ENCODE measurements at places on chromosomes 1 and 21.

- no peak for DNase-seq
Measured at GRCh38 chr21:44454058-44454457, 1.3 kb upstream of the LRRC3 start.

- no peak for DNase-seq
Measured at GRCh38 chr1:29478879-29479278, 242.6 kb downstream of the PTPRU start.

DNA sequence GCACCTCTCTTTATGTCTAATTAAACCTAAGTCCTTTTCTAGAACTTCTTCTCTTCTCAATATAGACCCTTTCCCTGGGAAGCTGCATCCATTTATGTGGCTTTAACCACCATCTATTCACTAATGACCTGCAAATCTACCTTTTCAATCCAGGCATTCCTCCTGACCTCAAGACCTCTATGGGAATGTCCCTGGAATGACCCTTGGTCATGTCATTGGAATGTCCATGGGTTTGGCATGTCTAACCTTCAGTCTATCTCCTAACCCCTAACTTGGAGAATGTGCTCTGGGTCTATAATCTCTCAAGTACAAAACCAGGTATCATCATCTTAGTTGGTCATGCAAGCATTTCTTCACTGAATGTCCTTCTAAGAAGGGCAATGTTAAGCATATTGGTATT, 196.1 kb downstream of the KCNH1 start:
- DNase-seq, result no peak

- DNase-seq, result no peak
Measured at GRCh38 chr1:19661721-19662228, 2.9 kb upstream of the HTR6 start.

DNA sequence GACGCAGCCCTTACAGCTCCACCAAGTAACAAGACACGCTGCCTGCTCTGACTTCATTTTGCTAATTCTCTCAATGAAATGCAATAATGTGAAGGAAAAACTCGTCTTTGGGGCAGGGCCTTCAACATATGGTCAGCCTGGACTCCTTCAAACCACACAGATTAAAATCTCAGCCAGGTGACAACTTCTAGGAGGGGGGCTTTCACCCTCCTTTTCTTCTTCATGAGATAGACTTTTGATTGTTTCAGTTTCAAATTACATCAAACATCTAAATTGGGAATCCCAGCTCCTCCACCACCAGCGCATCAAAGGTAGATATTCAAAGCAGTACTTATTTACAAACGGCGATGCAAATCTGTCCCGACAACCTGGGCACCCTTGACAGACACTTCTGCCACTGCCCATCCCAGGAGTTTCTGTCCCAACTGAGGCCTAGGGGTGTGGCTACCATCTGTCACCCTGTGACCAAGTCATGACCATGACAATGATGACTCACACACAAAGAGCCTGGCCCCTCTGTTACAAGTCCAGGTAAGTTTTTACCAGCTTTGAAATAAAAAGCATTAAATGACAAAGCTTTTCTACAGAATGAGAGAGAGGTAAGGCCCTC, 29.7 kb downstream of the SSBP3 start:
- DNase-seq, result no peak

DNA sequence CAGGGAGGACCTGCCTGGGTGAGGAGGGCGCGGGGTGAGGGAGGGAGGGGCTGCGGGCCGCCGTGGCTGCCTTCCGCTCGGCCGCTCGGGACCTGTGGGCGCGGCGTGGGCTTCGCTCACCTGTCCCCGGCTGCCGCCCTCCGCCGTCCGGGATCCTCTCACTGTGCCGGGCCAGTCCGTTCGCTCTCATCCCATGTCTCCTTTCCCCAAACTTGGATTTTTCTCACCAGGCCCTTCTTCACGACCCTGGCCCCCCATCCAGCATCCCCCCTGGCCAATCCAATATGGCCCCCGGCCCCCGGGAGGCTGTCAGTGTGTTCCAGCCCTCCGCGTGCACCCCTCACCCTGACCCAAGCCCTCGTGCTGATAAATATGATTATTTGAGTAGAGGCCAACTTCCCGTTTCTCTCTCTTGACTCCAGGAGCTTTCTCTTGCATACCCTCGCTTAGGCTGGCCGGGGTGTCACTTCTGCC, 362 bp downstream of the ZBTB48 start:
- DNase-seq, result no peak

GRCh38 chr1:230979952-230980351, 1.1 kb downstream of the ARV1 start:
- DNase-seq, result no peak

- DNase-seq, result no peak
Measured at GRCh38 chr1:6889875-6890480, 104.7 kb downstream of the CAMTA1 start.

- no peak for DNase-seq
Measured at GRCh38 chr1:16235944-16236510, 956 bp downstream of the CPLANE2 start.

DNA sequence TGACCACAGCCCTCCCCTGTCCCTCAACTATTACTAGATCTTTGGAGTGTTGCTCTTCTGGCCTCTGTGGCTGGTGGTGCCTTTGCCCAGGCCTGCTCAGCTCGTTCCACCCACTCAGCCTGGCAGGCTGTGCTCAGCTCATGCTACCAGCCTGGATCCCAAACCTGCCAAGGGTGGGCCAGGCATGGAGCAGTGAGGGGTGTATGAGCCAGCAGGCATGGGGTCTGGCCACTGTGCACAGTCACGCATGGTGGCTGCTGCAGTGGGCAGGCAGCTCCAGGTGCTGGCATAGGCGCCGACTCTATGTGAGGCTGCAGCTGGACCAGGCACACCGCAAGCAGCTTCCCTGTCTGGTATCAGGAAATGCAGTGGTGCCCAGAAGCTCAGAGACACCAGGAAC, 449.9 kb downstream of the MATN1 start:
- no peak for DNase-seq

- DNase-seq, result peak; percentile 49
Measured at GRCh38 chr1:36323636-36324352, at the start of gene EVA1B. TSS of gene EVA1B (minus strand) at chr1:36323645. CDS start at chr1:36323037, 608 bp downstream.

- no peak for DNase-seq
Measured at GRCh38 chr21:25955646-25956045, 214.9 kb downstream of the APP start.

GRCh38 chr1:83802460-83803152, 196.3 kb downstream of the TTLL7 start:
- no peak for DNase-seq

- no peak for DNase-seq
Measured at GRCh38 chr1:29368936-29369932, 132.9 kb downstream of the PTPRU start.

- no peak for DNase-seq
Measured at GRCh38 chr1:240169188-240169587, 77.5 kb downstream of the FMN2 start.

DNA sequence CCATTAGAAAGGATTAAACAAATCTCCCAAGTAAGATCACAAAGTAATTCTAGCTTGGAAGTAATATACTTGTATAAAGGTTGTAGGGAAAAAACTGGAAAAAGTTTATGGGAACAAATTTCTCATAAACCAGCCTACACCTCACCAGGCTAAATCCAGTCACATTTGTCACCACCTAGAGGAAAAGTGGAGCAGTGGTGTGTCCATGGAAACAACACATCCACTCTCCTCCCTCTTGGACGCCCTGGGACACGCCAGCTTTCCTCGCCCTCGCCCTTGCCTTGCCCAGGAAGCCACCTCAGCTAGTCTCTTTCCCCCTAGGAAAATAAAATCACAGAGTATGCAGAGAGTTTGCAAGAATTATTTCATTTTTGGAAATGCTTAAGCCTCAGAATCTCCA, 2.2 kb downstream of the PALMD start:
- no peak for DNase-seq

- no peak for DNase-seq
Measured at GRCh38 chr1:27536010-27536757, 46.2 kb upstream of the WASF2 start.

DNA sequence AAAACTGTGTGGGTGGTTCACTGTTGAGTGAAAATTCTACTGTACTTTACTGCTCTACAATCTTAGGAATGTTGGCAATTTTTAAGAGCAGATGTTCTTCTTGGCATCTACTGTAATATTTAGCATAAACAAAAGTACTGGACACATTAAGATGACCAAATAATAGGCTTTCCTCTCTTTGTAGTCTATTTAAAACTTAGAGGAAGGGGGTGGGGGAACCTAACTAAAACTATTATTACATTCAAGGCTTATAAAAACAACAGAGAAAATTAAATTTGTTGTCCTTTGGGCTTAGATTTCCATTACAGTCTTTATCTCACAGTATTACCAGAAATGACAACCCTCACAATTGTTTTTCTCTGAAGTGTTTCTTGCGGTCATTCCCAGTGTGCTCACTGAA, 181.2 kb downstream of the PLPPR4 start:
- DNase-seq, result no peak
